Cortex of kidney (tissue), 1 donor: ENCODE measurements at places on chromosomes 2 and 18.

DNA sequence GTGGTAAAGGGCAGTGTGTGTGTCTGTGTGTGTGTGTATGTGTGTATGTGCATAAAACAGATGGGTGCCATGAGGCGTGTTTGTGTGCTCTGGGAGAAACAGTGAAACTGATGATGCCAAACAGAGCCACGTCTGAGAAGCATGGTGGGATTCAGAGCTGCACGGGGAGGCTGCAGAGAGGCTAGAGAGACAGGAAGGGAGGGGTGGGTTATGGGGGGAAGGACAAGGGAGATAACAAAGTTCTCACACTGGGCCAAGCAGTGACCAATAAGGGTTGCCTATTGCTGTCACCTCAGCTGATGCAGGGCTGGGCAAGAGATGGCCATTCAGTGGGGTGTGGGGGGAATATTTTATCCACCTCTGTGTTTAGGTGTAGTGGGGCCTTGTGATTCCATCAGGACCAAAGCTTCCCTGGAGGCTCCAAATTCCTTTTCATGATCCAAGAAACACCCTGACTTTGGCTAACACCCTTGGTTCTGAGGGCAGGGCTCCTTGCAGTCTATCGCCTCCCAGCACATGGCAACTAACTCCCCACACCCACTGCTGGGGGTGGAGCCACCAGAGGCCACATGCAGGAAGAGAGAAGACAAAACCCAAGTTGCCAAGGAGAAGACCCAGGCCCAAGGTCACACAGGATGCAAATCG lies 54.2 kb upstream of the POMC start:
- no peak for DNase-seq

DNA sequence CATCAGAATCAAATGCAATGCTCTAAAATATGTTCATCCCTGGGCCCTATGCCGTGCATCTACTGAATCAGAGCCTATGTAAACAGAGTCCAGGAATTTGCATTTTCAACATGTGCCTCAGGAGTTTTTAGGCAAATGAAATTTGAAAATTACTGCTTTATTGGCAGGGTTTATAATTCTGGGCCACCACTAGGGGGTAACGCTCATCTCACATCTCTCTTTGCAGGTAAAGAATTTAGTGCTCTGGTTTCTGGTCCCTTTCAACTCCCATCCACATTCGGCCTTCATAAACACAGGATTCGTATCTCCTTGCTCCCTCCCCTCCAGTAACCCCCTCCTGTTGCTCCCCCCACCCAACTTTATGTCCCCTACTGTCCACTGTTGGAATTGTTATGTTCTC lies 49.3 kb downstream of the LYPD6B start:
- no peak for DNase-seq

DNA sequence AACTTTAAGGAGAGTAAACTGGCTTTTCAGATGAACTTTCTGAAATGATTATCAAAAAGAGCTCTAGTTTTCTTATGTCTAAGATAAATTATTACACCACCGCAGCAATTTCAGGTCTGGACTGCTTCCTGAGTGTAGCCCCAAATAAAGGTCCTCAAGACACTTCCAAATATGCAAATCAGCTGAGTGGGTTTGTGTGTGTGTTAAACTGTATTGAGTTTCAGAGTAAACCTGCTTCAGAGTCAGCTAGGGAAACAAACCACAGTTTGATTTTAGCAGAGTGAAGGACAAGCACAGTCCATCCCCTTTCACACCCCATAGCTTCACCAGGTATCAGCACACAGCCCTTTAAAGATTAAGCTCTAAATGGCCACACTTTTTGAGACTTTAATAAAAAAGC lies 168.7 kb downstream of the NRXN1 start:
- no peak for DNase-seq

DNA sequence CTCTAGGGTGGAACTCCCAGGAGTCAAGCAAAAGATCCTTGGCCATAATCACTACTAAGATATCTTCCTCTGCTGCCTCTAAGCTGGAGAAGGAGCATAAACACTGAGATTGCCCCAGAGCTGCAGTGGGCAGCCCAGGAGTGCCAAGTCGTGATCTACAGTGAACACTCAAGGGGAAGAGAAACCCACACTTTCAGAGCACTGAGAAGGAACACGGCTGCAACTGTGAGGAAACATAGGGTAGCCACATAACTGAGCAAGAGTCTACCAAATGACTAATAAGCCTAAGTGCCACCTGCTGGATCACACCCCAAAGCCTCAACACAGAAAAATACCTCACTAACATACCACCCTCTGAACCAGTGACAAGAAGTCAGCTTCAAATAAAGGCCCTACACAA lies 79.6 kb upstream of the RAB12 start:
- no peak for DNase-seq

- no peak for DNase-seq
Measured at GRCh38 chr2:69521747-69522146, 84.5 kb upstream of the NFU1 start.

DNA sequence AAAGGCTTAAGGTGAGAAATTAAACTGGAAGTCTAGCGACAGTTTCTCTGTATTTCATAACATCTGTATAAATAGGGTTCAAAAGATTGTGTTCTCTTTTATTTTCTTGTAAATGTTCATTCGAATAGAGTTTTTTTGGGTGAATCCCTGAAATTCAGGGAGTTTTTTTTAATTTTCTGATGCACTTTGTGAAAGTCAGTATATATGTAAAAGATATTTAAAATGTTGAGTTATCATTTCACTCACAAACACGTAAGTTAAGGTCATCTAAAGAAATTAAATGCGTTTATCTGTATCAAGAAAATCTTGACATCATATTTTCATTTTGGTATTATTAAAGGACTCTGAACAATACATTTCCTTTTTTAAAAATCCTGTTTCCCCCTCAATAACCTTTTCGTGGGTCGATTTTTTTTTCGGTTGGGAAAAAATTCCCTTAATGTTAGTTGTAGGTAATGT lies 3.4 kb downstream of the SP9 start:
- no peak for DNase-seq

GRCh38 chr2:99980176-99980575 lies 162.2 kb downstream of the AFF3 start:
- no peak for DNase-seq

GRCh38 chr18:65298422-65298821 lies 452.4 kb upstream of the CDH7 start:
- DNase-seq = no peak

DNA sequence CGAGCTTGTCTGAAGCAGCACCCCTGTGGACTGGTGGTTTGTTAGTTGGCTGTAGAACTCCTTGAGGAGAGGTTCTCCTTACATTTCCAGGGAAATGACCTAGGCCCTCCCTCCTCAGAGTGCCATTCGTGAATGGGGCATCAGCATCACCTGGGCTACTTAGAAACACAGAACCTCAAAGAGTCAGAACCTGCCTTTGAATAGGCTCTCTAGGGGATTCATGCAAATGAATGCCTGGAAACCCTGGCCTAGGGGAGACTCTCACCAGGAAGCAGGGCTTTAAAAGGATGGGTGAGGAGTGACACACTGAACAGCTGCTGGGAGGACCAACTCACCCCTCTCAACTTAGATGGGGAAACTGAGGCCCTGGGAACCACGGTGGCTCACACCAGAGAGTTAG lies 2.1 kb upstream of the MOCOS start:
- no peak for DNase-seq

DNA sequence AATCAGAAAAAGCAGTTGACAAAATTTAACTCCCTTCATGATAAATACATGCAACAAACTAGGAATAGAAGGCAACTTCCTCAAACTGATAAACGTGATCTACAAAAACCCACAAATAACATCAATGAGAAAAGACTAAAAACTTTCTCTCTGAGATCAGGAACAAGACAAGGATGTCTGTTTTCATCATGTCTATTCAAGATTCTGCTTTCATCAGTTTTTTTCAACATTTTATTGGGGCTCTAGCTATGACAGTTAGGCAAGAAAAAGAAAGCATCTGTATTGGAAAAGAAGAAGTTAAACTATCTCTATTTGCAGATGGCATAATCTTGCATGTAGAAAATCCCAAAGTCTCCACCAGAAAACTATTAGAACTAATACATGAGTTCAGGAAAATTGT lies 12.3 kb upstream of the CHST10 start:
- no peak for DNase-seq
